ENCODE measurements at places on chromosomes 3 and 15.

GRCh38 chr3:128472449-128473179, 5.9 kb upstream of the DNAJB8 start:
- no peak for DNase-seq

- no peak for DNase-seq
Observed at GRCh38 chr3:188062216-188062615, 91.7 kb upstream of the LPP start.

GRCh38 chr3:184741259-184741556, 29.3 kb upstream of the MAGEF1 start:
- DNase-seq = no peak

- DNase-seq = no peak
Observed at GRCh38 chr3:37813403-37813802, 48.3 kb upstream of the CTDSPL start.

- DNase-seq = no peak
Observed at GRCh38 chr3:99699841-99700240, 61.4 kb downstream of the COL8A1 start.

DNA sequence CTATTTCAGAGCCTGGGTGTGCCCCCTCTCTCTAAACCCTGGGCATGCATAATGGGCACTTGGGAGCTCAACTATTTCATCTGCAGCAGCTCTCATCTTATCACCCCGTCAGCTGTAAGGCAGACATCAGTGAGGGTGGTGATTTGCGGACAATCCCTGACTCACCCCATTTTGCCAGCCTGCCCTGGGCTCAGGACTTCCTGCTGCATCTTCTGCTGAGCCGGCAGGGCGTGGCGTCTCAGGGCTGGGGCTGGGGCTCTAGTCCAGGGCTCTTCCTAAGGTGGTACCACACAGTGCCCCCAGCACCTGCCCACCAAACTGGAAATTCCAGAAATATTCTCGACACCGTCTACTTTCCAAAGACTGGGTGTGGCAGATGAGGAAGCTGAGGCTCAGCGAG, 925 bp upstream of the PSTPIP1 start:
- DNase-seq = no peak

GRCh38 chr3:113065336-113065735, 74.6 kb downstream of the GTPBP8 start:
- DNase-seq = no peak

- no peak for DNase-seq
Observed at GRCh38 chr3:126349611-126350501, 7.4 kb downstream of the KLF15 start.

DNA sequence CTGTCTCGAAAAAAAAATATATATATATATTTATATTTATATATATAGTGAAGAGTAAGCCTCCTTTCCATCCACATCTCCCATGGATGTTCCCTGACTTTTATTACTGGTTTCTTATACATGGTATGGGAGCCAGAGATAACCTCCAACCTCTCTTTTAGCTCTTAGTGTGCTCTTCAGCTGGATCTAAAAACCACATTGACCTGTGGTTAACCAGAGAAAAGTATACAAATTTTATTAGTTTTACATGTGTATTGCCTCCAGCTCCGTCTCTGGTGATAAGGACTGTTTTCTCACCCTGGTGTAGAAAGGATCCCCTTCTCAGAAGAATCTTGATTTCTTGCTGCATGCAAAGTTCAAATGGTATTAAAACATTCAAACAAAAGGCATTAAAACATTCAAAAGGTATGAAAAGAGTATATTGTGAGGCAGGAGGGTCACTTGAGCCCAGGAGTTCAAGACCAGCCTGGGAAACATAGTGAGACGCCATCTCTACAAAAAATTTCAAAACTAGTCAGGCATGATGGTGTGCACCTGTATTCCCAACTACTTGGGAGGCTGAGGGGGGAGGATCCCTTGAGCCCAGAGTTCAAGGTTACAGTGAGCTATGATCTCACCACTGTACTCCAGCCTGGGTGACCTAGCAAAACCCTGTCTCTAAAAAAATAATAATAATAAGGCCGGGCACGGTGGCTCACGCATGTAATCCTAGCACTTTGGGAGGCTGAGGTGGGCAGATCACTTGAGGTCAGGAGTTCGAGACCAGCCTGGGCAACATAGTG, 13.5 kb upstream of the TTBK2 start:
- no peak for DNase-seq

- DNase-seq = no peak
Observed at GRCh38 chr3:47404955-47405790, 24.4 kb downstream of the PTPN23 start.

DNA sequence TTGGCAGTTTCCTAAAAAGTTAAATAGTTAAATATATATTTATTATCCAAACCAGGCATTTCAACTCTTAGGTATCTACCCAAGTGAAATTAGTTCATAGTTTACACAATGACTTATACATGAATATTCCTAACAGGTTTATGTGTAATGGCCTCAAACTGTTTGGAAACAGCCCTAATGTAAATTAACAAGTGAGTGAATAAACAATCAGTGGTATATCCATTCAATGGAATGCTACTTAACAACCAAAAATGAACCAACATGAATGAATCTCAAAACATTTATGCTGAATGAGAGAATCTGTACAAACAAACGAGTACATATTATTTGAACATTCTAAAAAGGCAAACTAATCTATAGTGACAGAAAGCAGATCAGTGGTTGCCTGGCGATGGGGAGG, 33.5 kb downstream of the PRTG start:
- no peak for DNase-seq

DNA sequence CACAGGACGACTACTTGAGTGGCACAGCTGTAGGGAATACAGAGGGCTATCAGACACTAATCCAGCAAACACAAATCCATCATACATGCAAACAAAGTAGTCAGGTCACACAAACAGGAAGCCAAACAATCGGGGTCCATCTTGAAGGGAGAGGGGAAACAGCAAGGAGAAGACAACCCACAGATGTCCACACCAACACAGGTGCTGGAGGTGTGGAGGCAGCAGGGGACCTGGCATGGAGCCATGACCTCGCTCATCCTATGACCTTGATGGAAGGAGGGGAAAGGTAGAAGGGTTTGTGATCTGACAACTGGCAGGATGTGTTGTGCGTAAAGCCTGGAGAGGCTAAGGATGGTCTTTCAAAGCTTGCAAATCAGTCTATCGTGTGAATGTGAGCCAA, 39.9 kb upstream of the SKOR1 start:
- DNase-seq = no peak

Measured in breast epithelium (tissue), 4 donors.